Testis (tissue), 5 donors: ENCODE measurements at places on chromosomes 7 and 10.

DNA sequence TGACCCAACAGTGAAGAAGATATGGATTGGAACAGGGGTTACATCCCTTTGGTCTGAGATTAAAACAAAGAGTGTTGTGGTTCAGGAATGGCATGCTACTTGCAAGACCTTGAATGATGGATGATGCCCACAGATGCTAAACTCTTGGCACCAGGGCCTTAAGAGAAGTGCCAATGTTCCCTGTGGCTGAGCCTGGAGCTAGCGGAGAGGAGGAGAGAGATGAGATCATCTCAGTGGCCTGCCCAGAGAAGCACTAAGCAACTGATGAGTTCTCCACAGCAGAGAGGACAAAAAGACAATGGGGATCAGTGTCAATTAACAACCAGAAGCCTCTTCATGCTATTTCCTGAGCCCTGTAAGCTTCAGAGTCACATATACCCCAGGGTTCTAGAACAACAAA is 97.8 kb downstream of the ELAPOR2 start:
- H3K27me3 ChIP-seq = no peaks in the 10 kb centered on the region
- no peaks in the 10 kb centered on the region for H3K4me1 ChIP-seq
- H3K27ac ChIP-seq = no peak overlapping the region
- no peaks in the 10 kb centered on the region for H3K36me3 ChIP-seq
- DNase-seq = no peak

DNA sequence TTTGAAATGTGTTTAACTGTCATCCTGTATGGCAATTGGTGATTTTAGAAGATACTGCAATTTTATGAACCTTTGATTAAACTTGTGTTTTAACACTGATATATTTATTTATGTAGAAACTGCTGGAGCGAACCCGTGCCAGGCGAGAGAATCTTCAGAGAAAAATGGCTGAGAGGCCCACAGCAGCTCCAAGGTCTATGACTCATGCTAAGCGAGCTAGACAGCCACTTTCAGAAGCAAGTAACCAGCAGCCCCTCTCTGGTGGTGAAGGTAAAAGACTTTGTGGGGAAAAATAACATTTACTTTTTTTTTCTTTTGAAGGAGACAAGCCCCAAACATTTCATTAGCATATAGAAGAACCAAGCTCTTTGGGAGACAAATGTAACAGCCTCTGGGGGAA is 6.5 kb downstream of the ANLN start:
- H3K4me3 ChIP-seq = no peak overlapping the region
- no peak overlapping the region for H3K27ac ChIP-seq
- H3K4me1 ChIP-seq = no peaks in the 10 kb centered on the region

- H3K27me3 ChIP-seq = no peaks in the 10 kb centered on the region
- H3K36me3 ChIP-seq = no peaks in the 10 kb centered on the region
- no peak overlapping the region for H3K27ac ChIP-seq
- DNase-seq = no peak
- H3K4me3 ChIP-seq = no peak overlapping the region
Observed at GRCh38 chr10:23742807-23743206, 303.9 kb downstream of the OTUD1 start.

DNA sequence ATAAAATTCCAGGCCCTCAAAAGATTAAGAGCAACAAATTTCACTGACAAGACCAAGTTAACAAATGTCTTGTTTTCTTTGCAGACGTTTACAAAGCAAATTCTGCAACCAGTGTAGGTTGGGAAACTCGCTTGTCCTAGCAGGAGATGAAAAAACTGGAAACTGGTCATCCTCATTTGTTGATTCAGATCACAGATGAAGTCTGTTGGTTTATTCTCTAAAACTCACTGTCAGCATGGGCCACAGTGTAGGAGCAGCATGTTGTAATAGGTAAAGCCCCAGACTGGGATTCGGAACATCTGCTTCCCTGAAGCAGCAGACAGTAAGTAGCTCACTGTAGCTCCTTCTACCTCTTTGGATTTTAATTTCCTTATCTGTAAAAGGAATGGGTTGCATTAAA is 31.5 kb downstream of the PANK1 start:
- no peak overlapping the region for H3K4me3 ChIP-seq
- DNase-seq = no peak
- no peaks in the 10 kb centered on the region for H3K27me3 ChIP-seq
- no peak overlapping the region for H3K27ac ChIP-seq

- no peak overlapping the region for H3K4me3 ChIP-seq
- no peaks in the 10 kb centered on the region for H3K4me1 ChIP-seq
- H3K36me3 ChIP-seq = no peaks in the 10 kb centered on the region
- DNase-seq = no peak
- H3K27ac ChIP-seq = no peak overlapping the region
- H3K27me3 ChIP-seq = no peaks in the 10 kb centered on the region
Observed at GRCh38 chr7:105189859-105190492, 176.0 kb downstream of the KMT2E start.

GRCh38 chr7:142301923-142302550 is 44.2 kb upstream of the PRSS58 start:
- H3K27me3 ChIP-seq = no peaks in the 10 kb centered on the region
- no peaks in the 10 kb centered on the region for H3K36me3 ChIP-seq
- DNase-seq = no peak
- H3K27ac ChIP-seq = no peak overlapping the region

GRCh38 chr10:97388152-97388551 is 13.0 kb downstream of the RRP12 start:
- DNase-seq = no peak
- H3K4me1 ChIP-seq = no peaks in the 10 kb centered on the region
- H3K27ac ChIP-seq = no peak overlapping the region
- H3K27me3 ChIP-seq = no peaks in the 10 kb centered on the region
- H3K36me3 ChIP-seq = no peaks in the 10 kb centered on the region
- no peak overlapping the region for H3K4me3 ChIP-seq
